ENCODE measurements at places on chromosomes 1 and 21.

- no peak for DNase-seq
Measured at GRCh38 chr1:147750618-147751217, 9.7 kb downstream of the GJA5 start.

DNA sequence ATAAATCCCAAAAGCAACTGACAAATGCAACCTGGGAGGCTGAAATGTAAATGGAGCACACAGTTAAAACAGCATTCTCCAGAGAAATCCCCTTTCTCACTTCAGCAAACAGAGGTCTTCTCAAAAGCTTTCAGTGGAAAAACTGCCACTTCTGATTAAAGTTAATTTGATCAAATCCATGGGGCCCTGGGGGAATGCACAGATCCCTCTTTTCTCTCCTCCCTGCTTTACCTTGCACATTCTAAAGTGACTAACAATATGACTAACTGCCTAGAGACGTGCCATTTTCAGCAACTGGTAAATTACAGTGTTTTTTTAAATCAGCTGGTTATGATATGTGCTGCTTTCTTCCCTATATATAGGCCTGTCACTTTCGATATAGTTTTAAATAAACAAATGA lies 142.5 kb downstream of the RERE start:
- no peak for DNase-seq

GRCh38 chr1:246036175-246036574 lies 470.9 kb downstream of the SMYD3 start:
- DNase-seq: no peak

DNA sequence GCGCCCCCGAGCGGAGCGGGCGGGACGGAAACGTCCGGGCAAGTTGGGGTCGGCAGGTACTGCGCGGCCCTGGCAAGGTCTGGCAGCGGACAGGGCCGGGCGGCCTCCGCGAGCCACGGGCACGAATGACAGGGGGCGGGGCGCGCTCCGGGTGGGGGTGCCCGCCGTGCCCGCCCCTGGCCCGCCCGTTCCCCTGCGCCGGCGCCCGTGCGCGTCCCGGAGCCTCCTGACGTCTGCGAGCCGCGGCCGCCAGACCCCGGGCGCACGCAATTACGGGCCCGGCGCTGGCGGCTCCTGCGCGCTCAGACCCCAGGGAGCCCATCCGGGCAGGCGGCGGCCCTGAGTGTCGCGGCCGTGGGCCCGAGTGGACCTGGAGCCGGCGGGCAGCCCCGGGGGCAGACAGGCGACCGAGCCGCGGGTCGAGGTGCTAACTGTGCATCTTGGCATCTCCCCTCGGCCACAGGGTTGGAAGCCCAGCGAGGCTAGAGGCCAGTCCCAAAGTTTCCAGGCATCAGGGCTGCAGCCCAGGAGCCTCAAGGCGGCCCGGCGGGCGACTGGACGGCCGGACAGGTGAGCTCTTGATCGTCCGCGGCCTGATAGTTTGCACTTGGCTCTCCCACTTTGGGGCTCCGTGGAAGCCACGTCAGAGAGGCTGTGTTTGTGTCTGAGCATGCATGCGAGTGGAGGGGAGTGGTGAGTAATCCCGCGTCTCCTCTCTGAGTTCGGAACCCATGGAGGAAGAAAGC lies 918 bp downstream of the MIB2 start:
- peak; percentile 15 for DNase-seq

DNA sequence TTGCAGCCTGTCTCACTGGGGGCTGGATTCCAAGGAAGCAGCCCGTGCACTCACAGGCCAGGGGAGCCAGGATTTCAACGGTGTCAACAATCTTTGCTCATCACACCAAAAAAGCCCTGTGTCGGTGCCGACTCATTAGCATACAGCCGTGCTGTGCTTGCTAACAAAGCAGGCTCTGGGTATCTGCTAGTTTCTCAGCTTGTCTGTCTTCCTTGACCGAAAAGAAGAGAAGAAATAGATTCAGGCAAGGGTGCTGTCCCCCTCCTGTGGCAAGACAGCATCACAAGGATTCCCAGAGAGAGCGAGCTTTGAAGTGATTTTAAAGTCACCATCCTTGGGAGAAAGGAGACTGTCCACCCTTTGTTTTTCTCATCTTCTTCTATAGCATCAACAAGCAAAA lies 214.7 kb downstream of the SDCCAG8 start:
- peak; percentile 20 for DNase-seq

GRCh38 chr1:91608876-91609275 lies 108.2 kb downstream of the CDC7 start:
- DNase-seq: no peak

DNA sequence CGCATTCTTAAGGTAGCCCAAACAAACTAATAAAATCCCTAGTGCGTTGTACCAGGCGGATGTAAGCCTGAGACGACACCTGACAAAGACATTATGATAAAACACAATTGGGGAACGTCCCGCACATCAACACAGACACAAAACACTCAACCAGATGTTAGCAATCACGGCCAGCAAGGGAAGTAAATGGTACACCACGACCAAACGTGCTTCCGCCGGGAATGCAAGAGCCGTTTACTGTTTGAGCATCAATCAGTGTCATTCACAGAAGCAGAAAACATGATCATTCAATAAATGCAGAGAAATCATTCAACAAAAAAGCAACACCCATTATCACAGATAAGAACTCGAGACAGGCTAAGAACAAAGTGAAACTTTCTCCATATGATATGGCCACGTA lies 49.4 kb upstream of the COL18A1 start:
- DNase-seq: no peak

- DNase-seq: peak; percentile 57
Measured at GRCh38 chr1:50427818-50428779, 4.9 kb upstream of the DMRTA2 start.

DNA sequence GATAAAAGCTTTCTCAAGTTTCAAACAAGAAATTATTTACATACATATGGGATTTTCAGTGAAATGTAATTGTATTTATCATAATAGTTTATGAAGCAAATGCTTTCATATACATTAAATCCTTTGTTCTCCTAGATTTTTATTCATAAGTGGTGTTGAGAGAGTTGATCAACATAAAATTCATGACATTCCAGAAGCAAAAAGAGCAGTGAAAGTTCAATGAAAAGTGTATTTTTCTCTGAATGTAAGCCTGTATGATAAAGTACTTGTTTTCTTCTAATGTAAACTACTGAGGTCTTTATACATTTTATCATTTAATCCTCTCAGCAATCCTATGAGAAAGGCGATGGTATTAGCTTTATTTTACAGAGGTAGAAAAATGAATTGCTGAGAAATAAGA lies 146.5 kb downstream of the PLA2G4A start:
- no peak for DNase-seq

GRCh38 chr1:182806015-182806678 lies 16.6 kb downstream of the NPL start:
- DNase-seq: peak; percentile 82

DNA sequence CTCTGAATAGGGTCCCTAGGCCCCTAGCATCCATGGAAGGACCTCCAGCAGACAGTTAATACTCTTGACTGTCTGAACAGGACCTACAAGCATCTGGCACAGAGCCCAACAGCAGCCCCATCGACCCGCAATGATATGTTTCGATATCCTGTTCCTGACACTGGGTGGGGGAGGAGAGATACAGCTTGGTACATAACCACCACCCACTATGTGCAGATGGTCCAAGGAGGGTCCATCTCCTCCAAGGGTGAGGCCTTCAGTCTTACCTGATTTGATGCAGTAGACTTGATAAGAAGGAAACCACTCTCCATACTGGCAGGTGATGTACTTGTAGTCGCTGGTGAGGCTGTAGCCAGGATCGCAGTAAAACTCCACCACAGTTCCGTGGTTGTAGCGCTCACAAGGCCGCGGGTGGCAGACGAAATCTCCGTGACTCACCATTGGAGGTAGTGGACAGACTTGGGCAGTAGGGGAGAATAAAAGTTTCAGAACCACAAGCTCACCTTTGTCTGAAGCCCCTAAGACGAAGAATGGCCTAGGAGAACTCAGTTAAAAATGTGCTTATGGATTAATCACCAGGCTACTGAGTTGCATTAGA lies 86.0 kb upstream of the TLR5 start:
- DNase-seq: no peak

GRCh38 chr1:67612788-67613241 lies 72.2 kb upstream of the GADD45A start:
- no peak for DNase-seq

DNA sequence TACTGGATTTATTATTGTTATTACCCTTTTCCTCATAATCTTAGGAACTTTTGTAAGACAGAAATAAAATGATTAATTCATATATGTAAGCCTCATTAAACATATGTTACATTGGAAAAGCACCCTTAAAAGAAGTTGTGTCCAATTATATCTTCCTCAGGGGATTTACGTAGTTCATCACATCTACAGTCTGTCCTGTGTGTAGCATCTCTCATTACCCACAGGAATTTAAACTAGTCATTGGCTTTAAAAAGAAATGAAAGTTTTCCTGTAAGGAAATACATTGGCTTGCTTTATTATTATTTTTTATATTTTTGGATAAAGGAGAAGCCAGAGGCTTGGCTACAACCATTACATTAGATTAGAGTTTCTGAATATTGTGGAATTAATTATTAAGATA lies 56.1 kb downstream of the SWT1 start:
- no peak for DNase-seq

DNA sequence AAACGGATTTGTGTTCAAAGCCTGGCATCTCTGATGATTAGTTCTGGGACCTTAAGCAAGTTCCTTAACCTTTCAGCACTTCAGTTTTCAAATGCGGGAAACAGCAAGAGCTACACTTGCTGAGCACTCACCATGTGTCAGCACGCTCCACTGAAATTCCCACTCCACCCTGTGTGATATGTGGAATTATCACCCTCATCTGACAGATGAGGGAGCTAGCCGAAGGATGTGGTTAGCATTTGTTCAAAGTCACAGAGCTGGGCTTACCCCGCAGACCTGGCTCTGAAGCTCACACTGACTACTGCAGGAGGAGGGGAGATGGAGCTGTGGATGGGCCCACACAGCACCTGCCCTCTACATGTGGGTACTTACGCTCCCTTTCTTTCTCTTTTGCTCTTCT lies 29.1 kb downstream of the IL12RB2 start:
- no peak for DNase-seq

DNA sequence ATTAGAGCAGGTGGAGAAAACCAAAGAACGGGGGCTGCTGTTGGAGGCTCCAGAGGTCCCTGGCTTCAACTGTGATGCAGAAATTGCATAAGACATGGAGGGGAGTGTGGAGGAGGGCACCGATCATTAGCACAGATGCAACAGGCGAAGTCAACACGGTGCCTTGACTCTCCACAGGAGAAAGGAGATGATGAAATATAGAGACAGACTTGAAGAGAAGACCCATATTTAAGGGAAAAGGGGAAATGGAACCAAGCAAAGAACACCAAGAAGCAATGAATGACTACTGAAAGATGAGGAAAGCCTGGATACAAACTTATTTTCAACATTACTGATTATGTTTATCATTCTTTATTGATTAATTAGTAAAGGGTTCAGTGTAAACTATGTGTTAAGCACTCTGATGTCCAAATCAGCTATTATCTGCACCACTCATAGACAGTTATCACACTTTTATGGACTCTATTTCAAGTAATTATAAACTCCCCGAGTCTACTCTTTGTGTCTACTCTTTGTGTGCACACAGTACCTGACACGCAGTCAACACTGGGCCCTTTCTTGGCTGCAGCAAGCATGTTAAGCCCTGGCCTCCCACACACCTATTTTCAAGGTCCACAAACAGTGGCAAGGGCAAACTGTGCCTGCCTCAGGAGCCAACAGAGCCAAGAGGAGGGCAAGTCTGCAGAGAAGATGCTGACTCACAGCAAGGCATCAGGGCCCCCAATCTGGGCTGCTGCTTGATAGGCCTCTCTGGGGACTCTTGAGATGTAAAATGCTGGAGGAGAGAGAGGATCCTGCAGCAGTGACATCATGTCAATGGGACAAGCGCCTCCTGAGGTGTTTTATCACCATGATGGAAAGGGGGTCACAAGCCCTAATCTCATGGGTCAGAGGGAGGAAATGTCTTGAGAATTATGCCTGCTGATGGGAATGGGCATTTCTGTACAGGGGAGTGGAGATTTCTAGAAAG lies 17.6 kb downstream of the PCNX2 start:
- DNase-seq: no peak

DNA sequence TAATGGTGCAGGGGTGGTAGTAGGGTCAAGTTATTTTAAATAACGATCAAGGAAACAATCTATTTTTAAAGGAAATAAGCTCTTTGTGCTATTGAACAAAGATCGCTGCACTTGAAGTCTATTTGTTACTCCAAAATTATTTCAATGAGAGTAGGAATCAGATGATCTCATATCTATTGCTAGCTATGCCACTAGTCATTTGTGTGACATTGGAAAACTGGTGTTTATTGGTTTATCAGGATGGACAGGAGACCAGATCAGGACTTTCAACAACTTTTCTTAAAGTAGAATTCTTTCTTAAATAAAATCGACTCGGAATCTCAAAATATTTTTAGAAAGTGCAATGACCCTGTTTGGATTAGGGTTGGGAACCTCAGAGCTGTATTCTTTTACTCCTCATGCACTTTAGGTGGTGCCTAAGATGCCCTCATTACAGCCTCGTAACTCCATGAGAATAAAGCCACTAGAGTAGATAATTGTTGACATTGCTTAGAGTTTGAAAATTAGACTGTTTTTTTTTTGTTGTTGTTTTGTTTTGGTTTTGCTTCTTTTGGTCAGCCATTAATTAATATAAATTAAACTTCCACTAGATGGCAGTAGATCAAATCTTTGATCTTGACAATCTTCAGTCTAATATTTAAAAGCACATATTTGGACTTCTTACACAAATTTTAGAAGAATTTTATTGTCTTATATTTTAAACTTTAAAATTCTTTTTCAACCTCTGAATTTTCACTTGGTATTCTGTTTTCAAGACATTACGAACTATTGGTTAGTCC lies 352.4 kb downstream of the USP25 start:
- no peak for DNase-seq

DNA sequence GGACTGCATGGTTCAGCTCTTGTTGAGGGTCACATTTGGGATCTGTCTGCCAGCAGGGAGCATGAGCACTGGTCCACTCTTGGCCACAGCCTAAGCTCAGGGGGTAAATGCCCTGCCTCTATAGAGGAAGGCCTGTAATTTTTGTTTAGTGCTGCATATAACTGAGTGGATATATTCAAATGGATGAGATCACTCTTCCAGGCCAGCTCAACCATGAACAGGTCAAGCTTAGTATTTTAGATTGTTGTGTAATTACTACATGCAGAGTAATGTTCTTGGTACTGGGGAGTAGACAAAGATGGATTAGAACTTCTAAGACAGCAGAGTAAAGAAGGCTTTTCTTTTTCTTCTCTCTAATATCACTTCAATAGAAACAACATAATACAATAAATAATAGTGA lies 376.9 kb downstream of the GPATCH2 start:
- DNase-seq: no peak

- DNase-seq: no peak
Measured at GRCh38 chr1:219310181-219310728, 136.6 kb downstream of the LYPLAL1 start.

All from WTC11 (cell line).